H9 (cell line): ENCODE measurements at places on chromosomes 6 and 20.
A peak's percentile ranks its signal among the peaks of the same experiment; 100 is the strongest.

GRCh38 chr6:131225127-131225526 is 89.9 kb downstream of the AKAP7 start:
- peaks cover 5% of the 10 kb centered on the region for H3K36me3 ChIP-seq
- peaks cover 5% of the 10 kb centered on the region; the same call in 1 of the 2 replicates for H3K4me1 ChIP-seq
- no peak overlapping the region for H3K4me3 ChIP-seq
- no peaks in the 10 kb centered on the region for H3K27me3 ChIP-seq
- DNase-seq, result no peak

DNA sequence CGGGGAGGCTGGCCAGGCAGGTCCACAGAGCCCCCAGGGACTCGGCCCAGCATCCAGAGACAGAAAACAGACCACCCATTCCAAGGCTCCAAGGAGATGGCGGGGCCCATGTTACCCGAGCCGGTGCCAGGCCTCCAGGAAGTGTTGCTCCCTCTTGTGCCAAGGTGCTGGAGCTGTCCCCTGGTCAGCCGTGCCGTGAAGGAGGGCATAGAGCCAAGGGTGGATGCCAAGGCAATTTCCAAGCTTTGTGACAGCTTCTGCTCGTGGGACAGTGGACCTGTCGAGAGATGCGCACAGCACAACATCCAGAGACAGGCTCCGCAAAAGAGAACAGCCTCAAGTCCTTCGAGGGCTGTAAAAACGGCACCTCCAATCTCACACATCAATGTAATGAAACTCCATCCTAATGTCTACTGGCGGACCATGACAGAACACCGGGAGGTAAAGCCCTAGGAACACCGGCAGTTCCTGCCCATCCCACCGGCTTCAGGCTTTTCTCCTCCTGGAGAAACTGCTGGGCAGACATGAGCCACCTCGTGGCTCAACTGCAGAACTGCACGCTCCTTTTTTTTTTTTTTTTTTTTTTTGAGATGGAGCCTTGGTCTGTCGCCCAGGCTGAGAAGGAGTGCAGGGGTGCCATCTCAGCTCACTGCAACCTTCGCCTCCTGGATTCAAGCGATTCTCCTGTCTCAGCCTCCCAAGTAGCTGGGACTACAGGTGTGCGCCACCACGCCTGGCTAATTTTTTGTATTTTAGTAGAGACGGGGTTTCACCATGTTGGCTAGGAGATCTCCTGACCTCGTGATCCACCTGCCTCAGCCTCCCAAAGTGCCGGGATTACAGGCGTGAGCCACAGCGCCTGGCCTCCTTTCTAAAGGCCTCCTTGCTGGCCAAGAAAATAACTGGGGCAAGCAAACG is 30.9 kb upstream of the AVP start:
- DNase-seq, result peak; percentile 73
- no peak overlapping the region for H3K4me3 ChIP-seq
- no peaks in the 10 kb centered on the region for H3K4me1 ChIP-seq

DNA sequence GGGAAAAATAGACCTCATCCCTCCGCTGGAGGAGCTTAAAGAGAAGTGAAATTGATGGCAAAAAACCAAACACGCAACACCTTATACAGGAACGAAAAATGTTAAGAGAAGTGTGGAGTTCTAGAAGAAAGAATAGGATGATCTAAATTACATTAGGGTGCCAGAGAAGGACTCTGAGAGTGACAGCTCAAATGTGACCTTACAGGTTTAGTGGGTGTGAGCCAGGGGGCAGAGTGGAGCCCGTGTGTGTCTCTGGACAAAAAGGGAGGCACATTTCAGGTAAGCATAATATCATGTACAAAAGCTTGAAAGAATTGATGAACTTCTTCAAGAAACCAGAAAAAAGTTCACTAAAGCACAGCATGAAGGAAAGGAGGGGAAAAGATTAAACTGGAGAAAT is 20.8 kb downstream of the HLA-DRA start:
- H3K4me1 ChIP-seq, result no peaks in the 10 kb centered on the region; the same call in 1 of the 2 replicates
- H3K4me3 ChIP-seq, result no peak overlapping the region
- no peak overlapping the region for H3K27ac ChIP-seq
- no peaks in the 10 kb centered on the region; the same call in 1 of the 3 replicates for H3K36me3 ChIP-seq
- no peak for DNase-seq

GRCh38 chr20:59987135-59987534 is 28.9 kb downstream of the CDH26 start:
- no peaks in the 10 kb centered on the region for H3K36me3 ChIP-seq
- no peaks in the 10 kb centered on the region; the same call in 1 of the 2 replicates for H3K27me3 ChIP-seq
- no peak overlapping the region for H3K4me3 ChIP-seq
- no peak overlapping the region for H3K27ac ChIP-seq

GRCh38 chr6:44500074-44500473 is 112.6 kb downstream of the CDC5L start:
- H3K36me3 ChIP-seq, result no peaks in the 10 kb centered on the region
- peaks cover 6% of the 10 kb centered on the region; the same call in 1 of the 2 replicates for H3K4me1 ChIP-seq

DNA sequence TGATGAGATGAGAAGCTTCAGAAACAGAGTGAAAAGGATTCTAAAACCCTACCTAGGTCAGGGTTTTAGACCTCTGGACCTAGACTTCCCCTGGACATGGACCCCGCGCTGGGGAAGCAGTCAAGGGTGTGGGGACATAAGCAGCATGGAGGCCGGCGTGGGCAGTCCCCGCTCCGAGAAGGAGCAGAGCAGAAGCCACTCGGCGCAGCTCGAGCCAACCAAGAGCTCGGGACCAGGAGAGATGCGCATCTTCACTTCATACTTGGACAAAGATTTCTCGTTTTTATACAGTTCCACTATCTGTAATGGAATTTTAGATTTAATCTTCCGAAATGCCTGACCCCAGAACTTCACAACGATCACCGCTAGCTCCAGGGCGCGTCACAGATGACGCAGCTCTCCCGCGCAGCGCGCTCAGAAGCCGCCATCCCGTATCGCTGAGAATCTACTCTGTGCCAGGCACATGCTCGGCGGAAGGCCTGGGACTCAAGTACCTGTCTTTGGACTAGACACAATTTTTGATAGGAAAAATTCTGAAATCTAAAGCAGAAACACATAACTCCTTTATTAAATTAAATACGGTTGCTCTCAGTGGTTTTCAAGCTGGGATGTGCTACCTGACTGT is 60.3 kb downstream of the WDR27 start:
- H3K4me1 ChIP-seq, result peaks cover 2% of the 10 kb centered on the region; the same call in 1 of the 2 replicates
- H3K36me3 ChIP-seq, result peaks cover 36% of the 10 kb centered on the region
- H3K27ac ChIP-seq, result no peak overlapping the region
- H3K27me3 ChIP-seq, result no peaks in the 10 kb centered on the region

GRCh38 chr6:49514571-49515484 is 15.1 kb downstream of the GLYATL3 start:
- DNase-seq, result no peak
- no peaks in the 10 kb centered on the region for H3K36me3 ChIP-seq

DNA sequence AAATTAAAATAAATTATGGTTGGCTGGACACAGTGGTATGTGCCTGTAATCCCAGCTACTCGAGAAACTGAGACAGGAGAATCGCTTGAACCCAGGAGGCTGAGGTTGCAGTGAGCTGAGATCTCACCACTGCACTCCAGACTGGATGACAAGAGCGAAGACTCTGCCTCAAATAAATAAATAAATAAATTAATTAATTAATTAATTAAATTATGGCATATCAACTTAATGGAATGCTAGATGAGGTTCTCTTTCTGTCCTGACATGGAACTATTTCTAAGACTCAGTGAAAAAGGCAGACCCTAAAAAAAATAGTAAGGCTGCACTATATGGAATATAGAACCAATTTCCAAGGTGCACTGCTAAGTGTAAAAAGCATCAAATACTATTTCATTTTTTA is 4.8 kb downstream of the SRPK1 start:
- no peak overlapping the region for H3K27ac ChIP-seq
- H3K36me3 ChIP-seq, result peaks cover 65% of the 10 kb centered on the region
- H3K4me1 ChIP-seq, result no peaks in the 10 kb centered on the region; the same call in none of the 2 replicates
- no peak for DNase-seq

DNA sequence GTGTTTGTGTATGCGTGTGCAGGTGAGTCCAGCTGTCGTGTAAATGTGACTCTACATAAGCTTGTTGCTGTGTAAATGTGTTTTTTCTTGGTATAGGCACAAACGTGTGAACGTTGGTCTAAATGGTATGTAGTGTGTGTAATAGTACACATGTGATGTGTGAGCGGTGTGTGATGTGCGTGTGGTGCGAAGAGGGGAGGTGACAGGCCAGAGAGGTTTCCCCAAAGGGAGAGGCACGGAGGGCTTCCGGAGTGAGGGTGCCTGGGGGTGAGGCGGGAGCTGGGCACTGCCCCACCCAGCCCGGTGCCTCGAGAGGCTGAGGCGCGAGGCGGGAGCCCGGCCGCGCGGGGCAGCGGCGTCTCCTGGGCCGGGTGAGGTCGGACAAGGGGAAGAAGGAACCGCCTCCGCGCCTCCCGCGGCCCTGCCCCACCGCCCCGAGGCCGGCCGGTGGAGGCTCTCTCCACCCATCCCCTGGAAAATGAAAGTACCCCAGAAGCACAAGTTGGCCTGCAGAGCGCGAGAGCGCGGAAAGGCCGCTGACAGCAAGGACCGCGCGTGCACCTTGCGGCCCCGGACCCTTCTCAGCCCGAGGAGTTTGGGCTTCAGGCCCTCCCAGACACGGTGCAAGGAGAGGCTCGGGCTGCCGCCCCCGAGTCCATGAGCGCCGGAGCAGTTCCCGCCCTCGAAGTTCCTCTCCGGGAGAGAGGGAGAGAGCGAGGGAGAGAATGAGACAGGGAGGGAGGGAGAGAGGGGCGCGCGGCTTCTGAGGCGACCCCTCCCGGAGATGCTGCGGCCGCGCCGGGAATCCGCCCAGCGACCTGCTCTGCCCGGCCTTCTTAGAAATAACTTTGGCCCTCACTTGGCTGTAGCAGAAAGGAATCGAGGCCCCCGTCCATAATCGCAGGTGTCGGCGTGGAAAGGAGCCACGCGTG is 43.2 kb upstream of the OSTM1 start:
- H3K4me1 ChIP-seq, result peaks cover 2% of the 10 kb centered on the region; the same call in 1 of the 2 replicates
- no peak overlapping the region for H3K27ac ChIP-seq
- peak; percentile 71 for DNase-seq
- peaks cover 89% of the 10 kb centered on the region for H3K27me3 ChIP-seq
- peak overlapping the region; percentile 35 for H3K4me3 ChIP-seq

- DNase-seq, result no peak
- no peak overlapping the region for H3K4me3 ChIP-seq
- no peaks in the 10 kb centered on the region for H3K4me1 ChIP-seq
- no peaks in the 10 kb centered on the region for H3K27me3 ChIP-seq
These were observed 26.9 kb downstream of the JPH2 start for GRCh38 chr20:44160133-44160532.

DNA sequence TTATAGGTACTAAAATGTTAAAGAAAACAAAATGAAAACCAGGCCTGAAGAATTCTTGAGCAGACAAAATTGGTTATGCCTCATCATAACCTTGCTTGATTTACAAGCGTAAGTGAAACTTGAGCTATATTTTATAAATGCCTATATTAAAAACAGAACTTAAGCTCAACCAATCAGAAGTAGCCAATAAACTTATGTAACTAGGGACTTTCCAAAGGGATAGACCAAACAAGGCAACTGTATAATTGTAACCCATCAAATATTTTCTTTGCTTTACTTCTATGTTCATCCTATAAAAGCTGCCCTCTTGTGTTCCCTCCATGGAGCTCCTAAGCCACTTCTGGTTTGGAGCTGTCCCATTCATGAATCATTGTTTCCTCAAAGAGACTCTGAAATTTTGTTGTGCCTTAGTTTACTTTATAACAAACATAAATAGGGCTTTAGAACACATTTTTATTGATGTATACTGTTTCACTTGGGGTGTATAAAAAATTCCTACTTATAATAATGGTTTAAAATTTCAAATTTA is 101.6 kb upstream of the CARMIL1 start:
- H3K4me3 ChIP-seq, result no peak overlapping the region
- no peak overlapping the region for H3K27ac ChIP-seq
- H3K27me3 ChIP-seq, result no peaks in the 10 kb centered on the region
- no peak for DNase-seq

DNA sequence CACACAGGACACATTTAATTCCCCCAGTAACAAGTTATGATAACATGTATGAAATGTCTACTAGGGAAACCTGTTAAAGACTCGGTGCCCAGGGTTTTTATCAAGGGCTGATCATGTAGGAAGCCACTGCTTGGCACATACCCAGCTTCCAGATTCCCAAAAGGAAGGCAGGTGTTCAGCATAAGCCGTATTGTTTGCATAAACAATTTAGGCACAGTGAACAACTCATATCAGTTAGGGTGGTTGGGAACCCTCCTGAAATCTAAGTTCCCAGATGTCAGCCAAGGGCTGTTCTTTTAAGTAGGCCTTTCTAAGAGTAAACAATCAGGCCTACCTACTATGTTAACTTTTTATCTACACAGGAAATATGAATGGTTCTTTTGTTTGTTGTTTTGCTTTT is 74.1 kb downstream of the ASXL1 start:
- no peaks in the 10 kb centered on the region for H3K27me3 ChIP-seq
- no peak for DNase-seq
- H3K27ac ChIP-seq, result no peak overlapping the region
- peaks cover 40% of the 10 kb centered on the region for H3K36me3 ChIP-seq

- no peaks in the 10 kb centered on the region for H3K27me3 ChIP-seq
- H3K27ac ChIP-seq, result no peak overlapping the region
- no peaks in the 10 kb centered on the region for H3K4me1 ChIP-seq
- DNase-seq, result no peak
These were observed 50.1 kb downstream of the ZBTB9 start for GRCh38 chr6:33504486-33504885.

DNA sequence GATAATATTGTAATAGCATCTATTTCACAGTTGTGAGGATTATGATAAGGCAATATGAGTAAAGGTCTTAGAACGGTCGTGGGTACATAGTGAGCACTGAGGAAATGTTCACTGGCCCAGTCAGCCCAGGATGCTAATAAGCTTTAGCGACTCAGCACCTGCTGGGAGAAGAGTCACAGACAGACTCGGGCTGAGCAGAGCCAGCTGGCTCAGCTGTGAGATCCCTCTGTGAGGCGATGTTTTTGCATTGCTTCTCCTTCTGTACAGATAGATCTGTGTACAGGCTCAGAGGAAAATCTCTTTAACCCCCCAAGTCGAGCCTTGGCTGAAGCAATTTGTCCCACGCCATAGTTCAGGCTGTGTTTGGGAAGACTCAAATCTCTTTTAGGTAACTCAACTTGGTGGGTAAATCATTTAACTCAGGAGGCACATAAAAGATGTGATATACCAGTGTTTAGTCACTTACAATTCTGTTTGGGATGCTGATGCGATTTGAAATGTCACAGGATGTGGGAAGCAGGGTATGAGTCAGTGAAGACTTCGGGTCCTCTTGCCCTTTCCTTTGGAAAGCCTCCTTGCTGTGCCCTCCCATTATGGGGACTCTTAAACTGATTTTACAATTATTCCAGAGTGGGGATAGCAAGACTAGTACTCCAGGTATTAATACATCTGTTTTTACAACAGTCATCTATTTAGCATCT is 53.1 kb downstream of the PHACTR1 start:
- DNase-seq, result no peak
- no peaks in the 10 kb centered on the region for H3K36me3 ChIP-seq
- no peak overlapping the region for H3K27ac ChIP-seq
- H3K27me3 ChIP-seq, result no peaks in the 10 kb centered on the region
- H3K4me3 ChIP-seq, result no peak overlapping the region
- H3K4me1 ChIP-seq, result no peaks in the 10 kb centered on the region

GRCh38 chr6:154504102-154504501 is 6.4 kb downstream of the CNKSR3 start:
- no peak for DNase-seq
- no peak overlapping the region for H3K4me3 ChIP-seq
- H3K4me1 ChIP-seq, result peaks cover 5% of the 10 kb centered on the region; the same call in 1 of the 2 replicates
- H3K36me3 ChIP-seq, result no peaks in the 10 kb centered on the region
- H3K27ac ChIP-seq, result no peak overlapping the region
- peaks cover 20% of the 10 kb centered on the region; the same call in 1 of the 2 replicates for H3K27me3 ChIP-seq

GRCh38 chr20:62651285-62652021 is 9.2 kb downstream of the SLCO4A1 start:
- H3K4me3 ChIP-seq, result no peak overlapping the region
- H3K36me3 ChIP-seq, result 0 out of 2 replicates have a peak, but pooled peaks cover 2% of the 10 kb centered on the region
- H3K4me1 ChIP-seq, result no peaks in the 10 kb centered on the region; the same call in 1 of the 2 replicates
- no peak overlapping the region for H3K27ac ChIP-seq
- DNase-seq, result no peak
